Upper lobe of right lung (tissue), 1 donor: ENCODE measurements at places on chromosomes 5 and 9. TPM values are rescaled to one million over a fixed set of nuclear protein-coding genes. Genes with fewer than 3 reads are reported as not detected.

The BTNL8 gene
- total RNA-seq, result 4.5 TPM

- no peak for DNase-seq
These were observed 324.8 kb downstream of the PRELID2 start for GRCh38 chr5:145510324-145510723.

- no peak for DNase-seq
These were observed 187.6 kb downstream of the CETN3 start for GRCh38 chr5:90221951-90222350.

- DNase-seq, result no peak
These were observed 26.3 kb downstream of the SEMA5A start for GRCh38 chr5:9519537-9519936.

The LCNL1 gene
- total RNA-seq, result 5.1 TPM

- no peak for DNase-seq
These were observed 12.1 kb upstream of the GRHPR start for GRCh38 chr9:37410354-37410861.

GRCh38 chr5:151063142-151063989 is 17.5 kb downstream of the TNIP1 start:
- no peak for DNase-seq

DNA sequence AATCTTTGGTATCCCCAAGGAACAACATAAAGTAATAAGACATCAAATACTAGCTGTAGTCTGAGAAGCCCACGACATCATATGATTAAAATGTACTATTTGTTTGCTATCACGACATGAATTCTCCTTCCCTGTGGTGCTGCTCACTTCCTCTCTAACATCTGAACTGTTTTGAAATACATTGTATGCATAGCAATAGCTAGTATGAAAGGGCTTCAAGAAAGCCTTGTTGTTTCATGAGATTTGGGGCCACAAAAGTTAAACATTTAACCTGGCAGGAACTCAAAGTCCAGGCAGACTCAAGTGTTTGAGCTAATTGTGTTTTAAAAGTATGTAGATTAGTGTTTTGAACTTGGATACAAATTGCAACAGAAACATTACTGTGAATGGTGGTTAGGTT is 237.4 kb upstream of the PTGER4 start:
- no peak for DNase-seq

The TMC1 gene
- not detected for total RNA-seq

GRCh38 chr5:17259630-17260257 is 42.3 kb downstream of the BASP1 start:
- DNase-seq, result no peak

The IL9 gene
- not detected for total RNA-seq

DNA sequence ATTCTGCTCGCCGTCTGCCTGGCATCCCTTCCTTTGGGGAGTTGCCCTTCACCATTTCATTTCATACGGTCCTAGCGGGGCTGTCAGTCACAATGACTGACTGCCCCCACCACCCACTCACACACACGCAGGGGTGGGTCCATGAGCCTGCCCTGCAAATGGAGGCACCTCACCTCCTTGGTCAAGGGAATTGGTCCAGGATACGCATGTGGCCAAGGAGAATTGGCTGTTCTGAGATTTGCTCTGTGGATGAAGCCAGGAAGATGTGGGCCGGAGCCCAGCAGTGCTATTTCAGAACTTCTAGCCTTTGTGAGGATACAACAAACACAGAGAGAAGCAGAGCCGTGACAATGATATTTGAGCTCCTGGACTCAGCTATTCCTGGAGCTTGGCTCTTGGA is 17.0 kb downstream of the C1QTNF2 start:
- no peak for DNase-seq

- DNase-seq, result no peak
These were observed 65.6 kb upstream of the ZNF622 start for GRCh38 chr5:16531063-16531648.

The ADAMTS12 gene
- 11.2 TPM for total RNA-seq

DNA sequence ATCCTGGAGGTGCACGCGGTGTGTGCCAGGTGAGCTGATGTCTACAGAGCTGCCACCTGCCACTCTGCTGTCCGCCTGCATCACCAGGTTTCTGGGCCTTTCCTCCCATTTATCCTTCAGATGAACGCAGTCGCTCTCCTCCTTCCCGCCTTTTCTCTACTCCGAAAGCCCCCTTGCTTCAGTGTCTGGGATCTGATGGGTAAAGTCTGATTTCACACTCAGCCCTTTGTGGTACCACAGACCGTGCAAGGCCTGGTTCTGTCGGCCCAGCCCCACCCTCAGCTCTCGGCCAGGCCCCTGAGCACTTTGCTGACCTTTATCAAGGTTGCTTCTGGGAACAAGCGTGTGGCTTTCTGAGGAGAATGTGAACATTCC is 32.5 kb downstream of the GLT6D1 start:
- no peak for DNase-seq

The DOK3 gene
- 45.6 TPM for total RNA-seq

DNA sequence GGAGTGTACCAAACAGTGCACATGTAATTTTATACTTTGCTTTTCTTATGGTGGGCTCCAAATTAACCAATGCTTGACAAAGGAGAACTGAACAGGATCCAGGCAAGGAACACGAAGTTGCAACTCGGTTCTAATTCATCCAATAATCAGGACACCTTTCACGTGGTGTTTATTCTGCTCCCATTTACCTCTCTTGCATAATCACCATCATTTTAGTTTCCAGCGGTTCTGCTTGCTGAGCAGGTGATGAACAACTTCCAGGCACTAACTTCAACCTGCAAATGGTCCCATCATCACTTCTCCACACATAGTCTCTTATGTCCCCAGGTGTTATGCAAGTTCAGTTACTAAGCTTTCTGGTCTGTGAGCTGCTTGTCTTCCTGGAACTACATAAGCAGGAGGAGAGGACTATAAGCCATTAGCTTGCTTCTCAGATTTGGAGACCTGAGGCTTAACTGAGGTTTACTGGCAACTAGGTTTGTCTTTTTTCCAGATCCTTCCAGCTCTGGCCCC is 326.8 kb upstream of the SLC30A5 start:
- DNase-seq, result no peak

DNA sequence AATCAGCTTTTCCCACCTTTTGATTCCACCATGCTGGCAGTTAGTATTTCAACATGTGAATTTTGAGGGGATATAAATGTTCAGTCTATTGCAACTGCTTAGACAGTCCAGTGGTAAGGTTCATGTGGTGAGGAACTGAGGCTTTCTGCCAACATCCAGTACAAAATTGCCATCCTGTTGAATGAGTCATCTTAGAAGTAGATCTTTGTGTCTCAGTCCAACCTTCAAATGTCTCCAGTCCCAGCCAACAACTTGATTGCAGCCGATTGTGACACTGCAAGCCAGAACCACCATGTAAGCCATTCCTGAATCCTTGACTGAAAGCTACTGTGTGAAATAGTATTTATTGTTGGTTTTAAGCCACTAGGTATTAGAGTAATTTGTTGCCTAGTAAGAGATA is 331.5 kb upstream of the GRIN3A start:
- DNase-seq, result no peak

DNA sequence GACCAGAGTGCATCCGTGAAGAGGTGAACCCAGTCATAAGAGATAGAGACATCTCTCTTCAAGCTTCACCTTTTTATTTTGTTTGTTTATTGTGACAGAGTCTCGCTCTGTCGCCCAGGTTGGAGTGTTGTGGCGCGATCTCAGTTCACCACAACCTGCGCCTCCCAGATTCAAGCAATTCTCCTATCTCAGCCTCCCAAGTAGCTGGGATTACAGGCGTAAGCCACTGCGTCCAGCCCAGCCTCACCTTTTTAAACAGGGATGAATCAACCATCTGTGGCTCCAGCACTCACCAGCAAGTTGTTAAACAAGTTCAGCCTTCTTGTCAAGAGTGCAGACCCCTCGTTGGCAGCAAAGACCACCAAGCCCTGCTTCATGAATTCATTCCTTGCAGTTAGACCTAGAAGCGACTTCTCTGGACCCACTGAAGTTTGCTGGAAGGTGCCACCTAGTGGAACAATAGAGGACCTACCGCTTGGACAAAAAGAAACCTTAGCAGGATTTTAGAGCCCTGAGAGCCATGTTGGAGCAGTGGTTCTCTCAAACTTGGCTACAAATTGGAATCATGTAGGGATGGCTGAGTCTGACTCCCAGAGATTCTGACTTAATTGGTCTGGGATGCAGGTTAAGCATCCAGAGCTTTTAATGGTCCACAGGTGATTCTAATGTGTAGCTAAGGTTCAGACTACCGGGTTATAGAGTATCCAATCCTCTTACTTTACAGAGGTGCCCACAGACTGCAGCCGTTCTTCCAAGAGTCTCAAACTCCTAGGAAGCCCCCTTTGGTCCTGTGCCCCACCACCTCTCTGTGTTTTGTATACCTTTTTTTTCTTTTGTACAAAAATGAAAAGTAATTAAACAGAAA is 10.5 kb upstream of the GALNT10 start:
- no peak for DNase-seq

GRCh38 chr9:121333950-121334773 is 35.9 kb downstream of the STOM start:
- DNase-seq, result no peak

DNA sequence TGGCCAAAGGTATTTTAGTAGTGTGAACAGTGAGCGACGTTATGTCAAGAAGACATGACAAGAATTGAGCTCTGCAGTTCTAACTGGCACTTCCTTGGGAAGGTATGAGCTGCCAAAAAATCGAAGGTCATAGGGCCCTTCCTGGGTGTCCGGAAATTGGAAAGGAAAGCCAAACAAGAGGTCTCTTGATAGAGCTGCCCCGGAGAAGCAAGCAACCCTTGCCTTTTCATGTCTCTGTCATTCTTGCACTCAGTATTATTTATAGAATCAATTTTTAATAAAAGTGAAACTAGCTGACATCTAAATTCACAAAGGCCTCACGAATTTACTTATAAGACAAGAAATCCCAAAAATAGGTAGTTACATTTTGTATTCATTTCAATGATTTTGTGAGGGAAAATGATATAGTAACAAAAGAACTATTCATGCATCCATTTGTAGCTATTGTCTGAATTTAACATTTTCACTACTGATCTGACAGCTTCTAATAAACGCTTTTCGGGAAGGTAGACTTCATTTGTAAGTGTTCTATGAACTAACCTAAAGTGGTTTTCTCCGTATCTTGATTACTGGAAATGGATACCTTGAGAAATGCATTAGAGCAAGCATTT is 113.8 kb upstream of the VCAN start:
- no peak for DNase-seq

The PCDHGA9 gene
- 5.4 TPM for total RNA-seq

GRCh38 chr5:83374547-83374946 is 97.0 kb upstream of the VCAN start:
- DNase-seq, result no peak

The GDF9 gene
- 0.46 TPM for total RNA-seq

DNA sequence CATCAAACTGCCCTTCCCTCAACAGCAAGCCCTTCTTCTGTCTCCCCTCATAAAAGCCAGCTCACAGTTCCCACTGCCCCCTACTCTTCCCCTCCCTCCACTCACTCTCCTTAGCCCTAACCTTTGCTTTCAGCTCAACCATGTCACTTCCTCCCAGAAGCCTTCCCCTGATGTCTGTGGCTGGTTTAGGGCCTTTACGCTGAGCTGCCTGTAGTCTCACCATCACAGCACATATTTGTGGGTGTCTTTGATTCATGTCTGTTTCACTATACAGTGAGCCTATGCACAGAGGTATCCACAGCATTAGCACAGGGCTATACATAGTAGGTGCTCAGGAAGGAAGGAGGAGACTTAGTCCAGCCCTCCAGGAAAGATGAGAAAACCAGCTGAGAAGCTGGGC is 34.7 kb downstream of the C9orf50 start:
- no peak for DNase-seq

DNA sequence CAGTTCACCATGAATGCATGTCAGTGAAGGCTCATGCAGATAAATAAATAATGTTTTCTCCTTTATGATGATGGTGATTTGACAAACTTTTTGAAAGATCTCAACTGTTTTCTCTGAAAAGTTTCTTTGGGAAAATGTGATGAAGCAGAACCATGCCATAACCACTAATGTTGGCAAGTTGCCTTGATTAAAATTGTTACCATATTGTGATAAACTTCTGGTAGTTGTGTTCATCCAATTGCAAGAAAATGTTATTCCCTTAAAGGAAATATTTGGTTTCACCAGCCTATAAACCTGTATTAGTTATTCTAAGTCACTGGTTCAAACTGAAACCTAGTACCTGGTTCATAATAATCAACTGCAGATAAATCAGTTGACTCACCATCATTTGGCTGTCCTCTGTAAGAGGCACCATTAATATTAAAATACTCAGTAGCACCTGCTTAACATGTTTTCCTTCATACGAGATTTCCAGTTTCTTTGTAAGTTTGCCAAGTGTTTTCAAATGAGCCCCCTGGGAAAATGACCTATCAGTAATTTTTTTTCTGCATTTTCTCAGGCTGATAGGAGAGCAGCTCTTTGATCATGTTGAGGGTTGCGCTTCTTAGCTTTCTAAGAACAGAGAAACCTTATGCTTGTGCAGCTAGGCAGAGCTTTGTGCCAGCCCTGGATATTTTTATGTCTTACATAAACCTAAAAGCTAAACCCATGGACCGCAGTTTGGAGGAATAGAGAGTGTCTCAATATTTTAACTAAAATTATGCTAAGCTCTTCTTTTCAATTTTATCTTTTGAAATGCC is 88.0 kb downstream of the LURAP1L start:
- DNase-seq, result no peak

- DNase-seq, result no peak
These were observed 176.4 kb downstream of the FGF18 start for GRCh38 chr5:171595801-171596231.

The RAB24 gene
- total RNA-seq, result 36.3 TPM

DNA sequence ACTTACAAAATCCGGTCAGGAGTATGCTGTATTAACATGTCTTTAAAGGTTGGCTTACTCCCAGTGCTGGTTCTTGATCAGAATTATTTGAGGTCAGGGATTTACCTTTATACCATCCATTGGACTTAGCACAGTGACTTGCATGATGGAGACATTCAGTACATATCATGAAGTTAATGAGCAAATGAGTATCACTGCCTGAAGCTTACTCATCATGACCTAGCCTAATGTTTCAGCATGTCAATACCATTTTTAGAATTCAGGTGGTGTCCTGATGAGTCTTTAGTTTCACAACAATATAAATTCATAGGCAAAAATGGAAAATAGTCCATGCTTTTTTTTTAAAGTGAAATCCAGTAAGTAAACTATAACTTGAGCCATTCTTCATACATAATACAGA is 226.0 kb upstream of the C9orf72 start:
- no peak for DNase-seq

DNA sequence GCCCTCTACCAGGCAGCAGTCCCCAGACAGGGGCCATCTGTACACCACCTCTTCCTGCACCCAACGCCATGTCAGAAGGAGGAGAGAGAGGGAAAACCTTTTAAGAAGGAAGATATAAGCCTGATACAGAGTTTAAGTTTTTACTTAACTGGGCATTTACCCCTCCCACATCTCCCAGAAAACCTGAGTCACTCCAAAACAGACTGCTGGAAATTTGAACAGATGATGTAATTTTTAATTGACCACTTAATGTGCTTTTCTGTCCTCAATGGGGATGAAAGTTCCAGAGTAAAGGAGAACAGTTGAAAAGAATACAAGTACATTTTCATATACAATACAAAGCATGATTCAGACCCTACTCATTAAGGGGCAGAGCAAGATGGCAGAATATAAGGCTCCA is 63.9 kb downstream of the TTC39B start:
- DNase-seq, result no peak

The NIM1K gene
- total RNA-seq, result 6.0 TPM

GRCh38 chr5:98016771-98017170 is 756.7 kb upstream of the RGMB start:
- no peak for DNase-seq

The MTREX gene
- total RNA-seq, result 67.6 TPM
